ENCODE measurements at places on chromosomes 7 and 10.
A peak's percentile ranks its signal among the peaks of the same experiment; 100 is the strongest.

DNA sequence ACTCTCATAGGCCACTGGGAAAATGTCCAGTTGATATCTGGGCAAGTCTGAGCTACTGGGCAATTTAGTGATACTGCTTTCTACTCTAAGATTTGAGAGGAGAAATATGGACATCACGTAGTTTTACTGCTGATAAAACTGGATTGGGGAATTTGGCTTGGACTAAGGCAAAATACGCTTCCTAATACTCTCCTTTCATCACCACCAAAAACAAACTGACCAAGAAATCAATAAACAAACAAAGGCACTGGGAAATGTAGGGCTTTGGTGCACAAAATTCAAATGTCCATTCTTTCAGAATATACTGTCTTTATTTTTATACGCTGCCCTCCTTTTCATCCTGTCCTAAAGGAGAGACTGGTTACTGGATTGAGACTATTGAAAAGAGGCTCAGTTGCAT lies 145.1 kb upstream of the SP8 start:
- DNase-seq, result no peak

DNA sequence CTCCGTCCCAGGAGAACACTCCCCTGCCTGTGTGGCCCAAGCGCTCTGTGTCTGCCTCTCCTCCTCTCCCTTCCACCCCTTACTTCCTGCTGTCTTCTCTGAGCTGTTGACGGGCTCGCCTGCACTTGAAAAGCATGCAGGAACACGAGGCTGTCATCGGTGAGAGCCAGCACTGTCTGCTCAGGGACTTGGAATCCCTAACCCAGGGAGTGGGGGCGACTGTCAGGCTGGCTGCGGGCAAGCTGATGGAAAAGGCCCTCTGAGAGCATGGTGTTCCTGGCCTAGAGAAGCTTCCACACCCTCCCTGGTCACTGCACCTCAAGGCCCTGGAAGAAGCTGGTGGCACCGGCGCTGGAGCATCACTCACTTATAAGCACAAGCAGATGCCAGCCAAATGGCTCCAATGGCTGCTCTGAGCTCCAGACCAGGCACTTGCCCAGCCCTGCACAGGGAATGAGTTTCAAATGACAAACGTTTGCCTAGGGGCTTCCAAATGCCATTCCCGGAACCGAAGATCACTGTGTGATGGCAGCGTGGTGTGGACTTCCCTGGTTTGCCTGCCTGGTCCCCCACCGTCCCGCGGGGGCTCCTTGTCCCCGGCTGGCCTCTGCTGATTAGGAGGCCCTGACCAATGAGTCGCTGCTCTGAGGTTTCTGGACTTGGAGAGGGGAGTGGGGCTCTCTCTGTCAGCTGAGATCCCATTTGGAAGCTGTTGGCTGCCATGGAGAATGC lies 56.7 kb upstream of the EBF3 start:
- DNase-seq, result peak; percentile 5

DNA sequence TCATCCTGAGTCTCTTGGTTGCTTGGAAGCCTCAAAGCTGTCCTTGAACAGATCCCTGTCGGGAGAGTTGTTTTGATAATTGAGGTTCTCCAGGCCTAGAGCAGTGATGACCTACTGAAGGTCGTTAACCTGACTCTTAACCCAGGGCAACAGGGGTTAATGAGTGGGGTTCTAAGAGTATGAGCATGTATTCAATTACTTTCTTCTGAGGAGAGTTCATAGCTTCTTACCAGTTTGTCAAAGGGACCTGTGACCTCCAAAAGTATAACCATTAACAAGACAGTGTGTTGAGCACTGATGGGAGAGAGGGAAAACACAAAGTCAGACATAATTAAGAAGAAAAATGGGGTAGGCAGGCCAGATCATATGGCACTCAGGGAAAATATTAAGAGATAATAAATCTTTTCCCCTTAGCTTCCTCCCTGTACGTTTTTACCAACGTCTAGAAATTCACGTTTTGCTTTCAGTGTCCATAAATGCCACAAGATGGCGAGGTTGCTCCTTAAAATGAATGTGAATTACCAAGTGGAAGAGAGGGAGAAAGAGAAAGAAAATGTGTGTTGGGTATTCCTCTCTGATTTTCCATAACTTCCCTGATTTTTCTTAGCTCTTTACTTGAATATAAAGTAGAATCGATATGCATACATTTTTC lies 97.6 kb downstream of the SUGCT start:
- DNase-seq, result no peak

DNA sequence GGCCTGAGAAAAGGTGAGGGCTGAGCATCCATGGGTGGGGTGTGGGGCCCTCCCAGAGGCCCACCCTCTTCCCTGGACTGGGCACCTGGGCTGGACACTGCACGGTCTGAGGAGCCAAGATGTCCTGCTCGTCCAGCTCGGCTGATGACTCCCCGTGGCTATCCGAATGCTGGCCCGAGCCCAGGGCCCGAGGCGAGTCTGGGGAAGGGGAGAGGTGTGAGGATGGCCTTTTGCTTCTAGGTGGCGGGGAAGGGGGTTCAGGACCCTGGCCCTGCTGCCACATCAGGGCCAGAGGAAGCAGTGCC lies 7.1 kb downstream of the NACAD start:
- no peak for DNase-seq

- no peak for DNase-seq
These were observed at the start of gene VWA2 for GRCh38 chr10:114239117-114239993. Gene VWA2, plus strand, starts transcription at chr10:114239254. Its CDS starts 9,460 bp downstream, at chr10:114248714.

GRCh38 chr10:74929197-74929596 lies 102.8 kb downstream of the KAT6B start:
- DNase-seq, result no peak

DNA sequence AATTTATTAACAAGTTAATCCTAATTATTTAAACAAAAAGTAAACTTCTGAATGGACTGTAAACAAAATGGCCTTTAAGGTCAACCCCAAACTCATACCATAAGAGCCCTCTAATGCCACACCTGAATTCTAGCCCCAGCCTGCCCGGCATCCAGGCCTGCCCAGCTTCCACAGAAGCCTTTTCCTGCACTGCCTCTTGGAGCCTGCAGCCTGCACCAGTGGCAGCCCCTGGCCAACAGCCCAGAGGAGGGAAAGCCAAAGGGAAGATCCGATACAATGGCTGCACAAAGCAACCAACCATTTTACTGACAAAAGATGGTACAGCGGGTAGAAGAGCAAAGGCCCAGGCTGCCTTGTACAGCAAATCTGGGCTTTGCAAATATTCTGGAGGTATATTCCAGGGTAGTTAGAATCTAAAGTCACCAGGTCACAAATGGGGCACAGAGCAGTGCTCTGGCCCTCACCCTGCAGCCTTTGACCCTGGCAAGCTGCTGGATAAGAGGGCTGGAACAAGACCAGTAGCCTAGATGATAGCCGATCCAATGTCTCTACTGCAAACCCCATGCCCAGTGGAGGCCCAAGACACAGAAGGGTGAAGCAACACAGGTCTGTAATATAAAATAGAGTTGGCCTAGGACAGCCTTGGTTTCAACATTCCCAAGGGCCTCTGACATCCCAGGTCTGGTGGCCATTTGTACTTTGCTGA lies 12.5 kb upstream of the CH25H start:
- no peak for DNase-seq

- no peak for DNase-seq
These were observed 74.5 kb downstream of the DIP2C start for GRCh38 chr10:614790-615582.

GRCh38 chr7:47672271-47672791 lies 90.4 kb upstream of the TNS3 start:
- DNase-seq, result no peak

GRCh38 chr7:25842201-25842733 lies 309.7 kb upstream of the NFE2L3 start:
- no peak for DNase-seq

GRCh38 chr7:139351027-139351426 lies 8.7 kb upstream of the LUC7L2 start:
- no peak for DNase-seq

GRCh38 chr10:125392154-125392553 lies 231.8 kb upstream of the CTBP2 start:
- no peak for DNase-seq

DNA sequence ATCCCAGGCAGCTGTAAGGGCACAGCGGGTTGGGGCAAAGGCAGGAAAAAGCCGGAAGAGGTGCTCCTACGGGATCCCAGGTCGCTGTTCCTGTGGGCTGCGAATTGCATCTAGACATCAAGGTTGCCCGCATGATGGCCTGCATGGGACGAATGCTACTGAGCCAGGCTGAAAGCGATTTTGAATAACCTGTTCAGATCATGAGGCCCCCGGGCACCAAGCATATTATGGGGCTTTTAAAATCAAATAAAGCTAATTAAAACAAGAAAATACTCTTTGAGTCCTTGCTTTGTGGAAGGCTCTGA lies 37.1 kb downstream of the CAMK2B start:
- DNase-seq, result no peak

DNA sequence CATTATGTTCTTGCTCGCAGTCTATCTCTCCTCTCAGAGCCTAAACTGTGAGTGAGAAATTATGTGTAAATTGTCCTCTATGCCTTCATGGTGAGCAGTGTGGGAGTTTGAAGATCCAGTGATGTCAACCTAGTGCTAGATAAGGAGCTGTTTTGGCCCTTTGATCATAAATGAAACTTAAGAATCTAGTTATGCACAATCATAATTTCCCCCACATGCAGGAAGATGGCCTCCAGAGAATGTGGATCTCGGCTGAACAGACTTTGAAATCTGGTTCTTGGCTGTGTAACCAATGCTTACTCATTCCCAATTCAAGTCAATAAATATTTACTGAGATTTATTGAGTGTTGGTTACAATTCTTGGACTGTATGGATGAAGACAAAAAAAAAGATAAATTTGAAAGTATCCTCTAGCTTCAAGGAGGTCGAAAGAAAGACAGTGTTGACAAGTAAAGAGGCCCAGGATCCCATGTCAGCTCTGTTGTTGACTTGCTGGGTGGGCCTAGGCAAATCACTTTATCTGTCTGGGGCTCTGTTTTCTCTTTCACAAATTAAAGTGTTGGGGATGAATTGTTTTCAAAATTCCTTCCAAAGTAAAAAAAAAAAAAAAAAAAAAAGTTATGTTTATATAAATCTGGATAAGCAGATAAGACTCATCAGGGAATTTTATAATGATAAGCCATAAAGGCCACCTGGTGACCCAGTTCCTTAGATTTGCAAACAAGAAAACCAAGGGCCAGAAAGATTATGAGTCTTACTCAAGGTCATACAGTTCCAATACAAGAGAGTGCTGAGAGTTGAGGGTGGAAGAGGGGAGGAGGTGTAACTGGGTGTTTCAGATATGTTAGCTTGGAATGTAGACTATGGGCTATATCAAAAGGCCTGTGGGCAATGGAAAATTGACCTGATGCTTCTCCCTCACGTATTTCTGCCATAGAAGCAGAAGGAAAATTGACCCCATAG lies 969.9 kb downstream of the KCNMA1 start:
- DNase-seq, result no peak

DNA sequence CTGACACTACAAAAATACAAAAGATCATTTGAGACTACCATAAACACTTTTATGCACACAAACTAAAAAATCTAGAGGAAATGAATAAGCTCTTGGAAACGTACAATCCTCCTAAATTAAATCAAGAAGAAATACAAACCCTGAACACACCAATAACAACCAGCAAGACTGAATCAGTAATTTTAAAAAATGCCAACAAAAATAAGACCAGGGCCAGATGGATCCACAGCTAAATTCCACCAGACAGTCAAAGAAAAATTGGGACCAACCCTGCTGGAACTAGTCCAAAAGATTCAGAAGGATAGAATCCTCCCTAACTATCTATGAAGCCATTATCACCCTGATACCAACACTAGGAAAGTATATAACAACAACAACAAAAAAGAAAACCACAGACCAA lies 277.4 kb downstream of the AGMO start:
- DNase-seq, result no peak

- DNase-seq, result no peak
These were observed 19.9 kb upstream of the CCNY start for GRCh38 chr10:35316218-35316967.

DNA sequence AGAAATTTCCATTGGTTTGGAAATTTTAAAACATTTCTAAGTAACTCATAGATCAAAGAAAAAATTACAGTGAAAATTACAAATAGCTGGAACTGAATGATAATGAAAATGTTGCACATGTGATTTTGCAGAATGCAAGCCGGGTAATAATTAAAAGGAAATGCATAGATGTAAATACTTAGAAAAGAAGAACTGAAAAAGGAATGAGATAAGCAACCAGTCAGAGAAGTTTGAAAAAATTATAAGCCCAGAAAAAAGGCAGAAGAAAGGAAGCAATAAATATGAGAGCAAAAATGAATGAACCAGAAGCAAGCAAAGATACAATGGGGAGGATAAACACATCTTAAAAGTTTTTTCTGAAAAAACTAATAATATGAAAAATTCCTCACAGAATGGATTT lies 3.2 kb upstream of the TMEM273 start:
- no peak for DNase-seq

All from uterus (tissue), 4 donors.